ENCODE measurements at places on chromosomes 11 and 22.

DNA sequence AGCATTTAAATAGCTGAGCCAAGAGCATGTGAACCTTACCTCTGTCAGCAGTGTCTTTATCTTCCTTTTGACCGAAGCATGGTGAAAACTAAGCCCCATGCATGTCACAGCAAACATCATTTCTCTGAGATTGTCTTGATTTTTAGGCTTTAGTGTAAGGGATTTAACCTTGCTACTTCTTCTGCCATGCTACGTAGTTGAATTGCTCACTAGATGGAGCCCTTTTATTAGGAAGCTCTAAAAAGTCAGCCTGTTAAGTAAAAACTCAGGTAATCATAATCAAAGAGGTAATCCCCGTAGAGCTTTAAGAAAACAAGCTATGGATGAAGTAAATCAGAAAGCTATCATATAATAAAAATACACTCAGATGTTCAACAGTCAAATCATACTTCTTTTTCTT lies 149.5 kb downstream of the PGR start:
- no peak for DNase-seq

- no peak for DNase-seq
Measured at GRCh38 chr11:121437018-121437685, 15.0 kb upstream of the SORL1 start.

- DNase-seq: no peak
Measured at GRCh38 chr11:9143721-9144120, 52.3 kb upstream of the SCUBE2 start.

DNA sequence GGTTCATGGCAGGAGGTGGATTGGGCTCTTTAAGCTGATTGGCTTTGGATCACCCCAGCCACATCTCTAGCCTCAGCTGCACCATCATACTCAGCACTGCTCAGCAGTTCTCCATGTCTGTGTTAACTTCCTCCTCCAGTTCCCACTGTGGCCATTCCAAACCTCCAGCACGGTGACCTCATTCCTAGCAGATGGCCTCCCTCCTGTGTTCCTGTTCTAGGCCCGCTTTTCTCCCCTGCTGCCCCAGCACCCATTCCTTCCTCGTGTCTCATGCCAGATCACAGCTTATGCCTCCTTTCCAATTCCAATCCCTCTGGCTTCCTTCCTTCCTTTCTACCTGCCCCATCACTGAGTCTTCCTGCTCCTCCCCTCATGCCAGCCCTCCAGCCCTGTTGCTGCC lies 96.1 kb downstream of the MICAL2 start:
- no peak for DNase-seq

DNA sequence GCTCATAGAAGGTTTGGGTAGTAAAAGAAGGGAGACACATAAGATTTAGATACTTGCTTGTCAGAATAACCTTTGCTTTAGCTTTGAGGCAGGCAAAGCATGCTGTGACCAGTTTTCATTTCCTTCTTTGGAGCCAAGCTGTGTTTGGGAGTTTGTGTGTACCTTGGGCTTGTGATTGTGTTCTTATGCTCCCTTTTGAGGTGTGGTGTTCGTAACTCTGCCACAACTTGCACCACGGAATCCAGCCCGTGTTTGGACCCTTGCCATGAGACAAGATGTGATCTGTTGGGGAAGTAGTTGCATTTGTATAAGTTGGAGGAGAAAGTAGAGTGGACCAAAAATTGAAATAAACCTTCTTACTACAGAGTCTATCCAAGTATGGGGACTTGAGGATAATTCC lies 34.0 kb downstream of the BMAL1 start:
- DNase-seq: no peak

DNA sequence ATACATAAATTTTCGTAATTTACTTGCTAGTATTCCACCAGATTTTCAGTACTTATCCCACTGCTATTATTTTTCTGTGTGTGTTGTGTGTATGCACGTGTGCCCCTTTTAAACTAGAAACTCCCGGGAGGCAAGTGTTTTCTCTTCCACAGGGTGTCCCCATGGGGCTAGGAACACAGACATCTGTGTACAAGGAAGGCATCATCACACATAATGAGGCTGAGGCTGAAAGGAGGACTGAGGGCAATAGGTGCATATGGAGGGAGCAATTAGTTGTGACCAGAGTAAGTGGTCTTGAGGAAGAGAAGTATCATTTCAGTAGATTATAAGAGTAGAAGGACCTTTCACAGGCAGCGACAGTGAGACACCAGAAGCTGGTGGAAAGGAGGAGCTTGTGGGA lies 2.1 kb upstream of the DPAGT1 start:
- DNase-seq: no peak

GRCh38 chr11:121964591-121964990 lies 151.4 kb downstream of the BLID start:
- peak; percentile 46 for DNase-seq

DNA sequence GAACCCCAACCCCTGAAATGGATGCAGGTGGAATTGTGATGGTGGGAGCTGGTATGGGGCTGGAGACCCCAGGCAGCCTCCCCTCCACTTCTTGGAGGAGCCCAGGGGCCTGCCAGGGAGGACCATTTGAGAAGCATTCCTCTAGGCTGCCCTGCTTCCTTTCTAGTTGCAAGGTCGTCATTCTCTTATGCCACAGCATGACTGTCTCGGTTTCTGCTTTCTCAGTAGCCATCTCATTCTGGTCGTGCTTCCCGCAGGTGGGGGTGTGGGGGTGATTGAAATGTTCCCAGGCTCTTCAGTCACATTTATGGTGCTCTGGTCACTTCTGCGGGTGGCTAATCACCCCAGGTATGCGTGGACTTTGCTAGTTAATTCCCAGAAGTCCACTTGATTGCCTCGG lies 223.7 kb upstream of the TBCEL start:
- DNase-seq: no peak
